Activated T-helper 1 cell treated with anti-CD3 and anti-CD28 coated beads, Interleukin-2, amount 50 U/mL, for 16 hours (primary cell): ENCODE measurements at places on chromosomes 3 and 15.

DNA sequence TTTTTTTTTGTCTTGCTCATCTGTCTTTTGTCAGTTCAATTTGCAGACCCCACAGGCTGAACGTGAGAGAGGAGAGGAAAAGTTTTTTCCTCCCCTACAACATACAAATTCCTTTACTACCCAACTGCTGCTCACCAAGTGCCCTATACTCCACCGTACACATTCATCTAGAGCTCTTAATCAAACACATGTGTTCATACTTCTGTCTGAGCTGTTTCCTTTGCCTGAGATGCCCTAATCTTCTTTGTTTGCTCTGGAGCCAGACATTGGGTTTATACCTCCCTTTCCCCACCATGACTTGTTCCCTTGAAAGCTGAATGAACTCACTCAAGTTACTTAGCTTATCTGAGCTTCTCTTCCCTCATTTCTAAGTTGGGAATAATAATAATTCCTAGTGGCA, 122.7 kb upstream of the RASGRP1 start:
- no peak for DNase-seq

- DNase-seq = no peak
Measured at GRCh38 chr15:90986790-90987507, 7.4 kb downstream of the PRC1 start.

GRCh38 chr3:43104660-43105595, 951 bp downstream of the POMGNT2 start:
- peak; percentile 5 for DNase-seq

- no peak for DNase-seq
Measured at GRCh38 chr3:20056725-20057611, 16.7 kb downstream of the KAT2B start.

DNA sequence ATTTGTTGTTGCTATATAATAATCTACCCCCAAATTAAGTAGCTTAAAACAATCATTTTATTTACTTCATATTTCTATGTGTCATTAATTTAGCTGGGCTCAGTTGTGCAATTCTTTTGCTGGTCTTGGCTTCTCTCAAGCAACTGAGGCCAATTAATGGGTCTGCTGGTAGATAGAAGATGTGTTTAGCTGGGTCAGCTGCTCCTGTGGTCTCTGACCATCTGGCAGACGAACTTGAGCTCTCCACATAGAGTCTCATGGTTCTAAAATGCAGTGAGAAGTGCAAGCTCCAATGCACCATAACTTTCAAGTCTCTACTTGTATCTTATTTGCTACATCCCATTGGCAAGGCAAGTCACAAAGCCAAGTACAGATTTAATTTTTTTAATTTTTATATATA, 515.6 kb downstream of the ZIC1 start:
- DNase-seq = no peak
